Fibroblast of skin of right biceps (primary cell): ENCODE measurements at places on chromosomes 11 and 22.

DNA sequence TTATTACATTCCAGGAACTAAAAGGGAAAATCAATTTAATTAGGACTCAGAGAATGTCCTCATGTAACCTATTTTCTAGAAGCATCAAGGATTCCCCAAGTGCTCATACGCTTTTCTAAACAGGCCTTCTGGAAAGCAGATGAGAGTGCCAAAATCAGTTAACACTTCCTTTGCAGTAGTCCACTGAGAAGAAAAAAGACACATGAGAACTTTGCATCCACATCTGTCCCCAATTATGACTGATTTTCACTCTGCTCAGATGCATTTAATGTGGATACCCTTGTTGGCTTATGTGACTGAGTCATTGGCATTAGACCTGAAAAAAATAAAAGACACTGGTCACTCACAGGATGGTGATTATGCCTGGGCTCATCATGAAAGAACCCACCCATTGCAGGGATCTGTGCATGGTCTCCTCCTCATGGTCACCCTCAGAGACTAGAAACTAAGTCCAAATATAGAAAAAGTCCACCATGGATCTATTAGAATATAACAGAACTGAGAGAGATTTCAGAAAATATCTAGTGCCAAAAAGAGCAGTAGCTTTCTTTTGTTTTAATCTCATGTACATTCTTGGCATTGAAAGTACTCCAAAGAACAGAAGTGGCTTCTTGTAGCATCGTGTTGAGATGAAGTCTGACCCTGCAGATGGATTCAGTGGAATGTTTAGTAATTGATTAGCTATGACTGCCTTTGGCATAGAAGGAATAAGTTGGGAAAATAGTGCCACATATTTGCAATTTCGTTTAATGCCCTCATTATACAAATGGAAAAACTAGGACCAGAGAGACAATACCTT lies 48.8 kb upstream of the FIBIN start:
- peak; percentile 93 for DNase-seq

DNA sequence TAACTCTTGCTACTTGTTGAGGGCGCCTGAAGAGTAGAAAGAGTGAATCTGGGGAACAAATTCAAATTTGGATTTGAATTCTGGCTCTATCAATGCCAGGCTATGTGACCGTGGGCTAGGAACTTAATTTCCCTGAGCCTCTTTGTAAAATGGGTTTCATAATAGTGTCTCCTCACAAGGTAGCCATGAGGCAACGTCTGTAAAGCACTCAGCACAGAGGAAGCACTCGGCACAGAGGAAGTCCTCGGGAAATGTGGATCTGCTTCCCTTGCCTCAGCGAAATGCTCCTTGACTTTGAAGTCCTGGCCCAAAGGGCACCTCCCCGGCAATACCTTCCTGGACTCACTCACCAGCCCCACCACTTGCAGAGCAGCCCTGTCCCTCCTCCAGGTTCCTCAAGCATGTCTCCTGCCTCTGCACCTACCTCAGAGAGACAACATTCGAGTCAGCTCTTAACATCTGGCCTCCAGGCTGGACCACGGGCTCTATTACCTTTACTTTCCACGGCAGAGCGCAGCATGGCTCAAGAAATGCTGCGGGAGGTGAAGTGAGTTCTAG lies 17.7 kb downstream of the CD6 start:
- DNase-seq: no peak

DNA sequence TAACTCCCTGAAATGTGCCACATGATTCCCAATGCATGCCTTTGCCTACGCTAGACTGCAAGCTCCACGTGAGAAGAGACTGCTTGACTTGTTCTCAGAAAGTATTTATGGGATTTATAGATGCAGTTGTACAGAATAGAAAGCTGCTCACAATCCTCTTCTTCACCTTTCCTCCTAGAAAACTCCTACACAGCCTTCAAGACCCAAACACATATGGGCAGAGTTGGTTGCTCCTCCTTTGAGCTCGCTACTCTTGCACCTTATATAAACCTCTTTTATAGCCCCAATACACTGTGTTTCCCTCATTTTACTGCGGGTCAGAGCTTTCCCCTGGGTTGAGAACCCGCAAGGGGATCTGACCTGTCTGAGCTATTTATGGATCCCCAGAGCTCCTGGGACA lies 16.4 kb downstream of the C1QTNF6 start:
- DNase-seq: no peak

DNA sequence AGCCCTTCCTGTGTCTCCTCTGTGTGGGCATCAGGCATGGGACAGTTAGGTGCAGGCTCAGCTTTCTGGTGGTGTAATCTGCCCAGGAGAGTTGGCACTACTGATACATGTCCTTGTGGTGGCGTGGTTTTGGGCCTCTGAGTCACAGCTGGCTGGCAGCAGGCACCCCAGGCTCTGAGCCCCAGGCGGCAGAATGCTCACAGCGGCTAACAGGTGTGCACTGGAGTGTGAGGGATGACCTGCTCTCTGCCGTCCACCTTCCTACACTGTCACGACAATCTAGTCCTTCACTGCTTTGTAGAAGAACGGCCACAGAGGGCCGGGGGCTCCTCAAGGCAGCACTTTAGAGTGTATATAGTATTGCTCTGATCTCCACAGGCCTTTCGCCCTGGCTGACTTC lies 100.3 kb upstream of the PITPNB start:
- DNase-seq: no peak

DNA sequence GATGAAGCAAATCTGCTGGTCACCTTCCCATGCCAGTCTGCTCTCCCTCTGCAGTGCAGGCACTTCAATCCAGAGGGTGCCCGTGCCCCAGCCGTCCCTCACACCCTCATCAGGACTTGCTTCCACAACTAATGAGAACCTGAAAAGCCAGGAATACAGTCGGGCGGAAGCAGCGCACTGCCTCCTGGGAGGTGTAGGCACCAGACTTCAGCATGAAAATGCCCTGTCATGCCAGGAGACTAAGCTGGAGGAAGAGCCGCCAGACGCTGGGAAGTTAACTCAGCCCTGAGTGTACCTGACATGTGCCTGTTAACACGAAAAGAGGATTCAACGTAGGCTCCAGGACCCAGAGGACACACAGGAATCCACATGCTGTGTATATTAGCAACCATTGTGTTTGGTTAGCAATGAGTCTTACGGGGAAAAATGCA lies 40.1 kb upstream of the FLI1 start:
- peak; percentile 79 for DNase-seq
